Stimulated activated CD8-positive, alpha-beta memory T cell treated with anti-CD3 and anti-CD28 coated beads, Interleukin-12 subunit alpha, Interleukin-12 subunit beta, amount 100 ng/mL, for 1 hour (primary cell): ENCODE measurements at places on chromosomes 13 and 19.

DNA sequence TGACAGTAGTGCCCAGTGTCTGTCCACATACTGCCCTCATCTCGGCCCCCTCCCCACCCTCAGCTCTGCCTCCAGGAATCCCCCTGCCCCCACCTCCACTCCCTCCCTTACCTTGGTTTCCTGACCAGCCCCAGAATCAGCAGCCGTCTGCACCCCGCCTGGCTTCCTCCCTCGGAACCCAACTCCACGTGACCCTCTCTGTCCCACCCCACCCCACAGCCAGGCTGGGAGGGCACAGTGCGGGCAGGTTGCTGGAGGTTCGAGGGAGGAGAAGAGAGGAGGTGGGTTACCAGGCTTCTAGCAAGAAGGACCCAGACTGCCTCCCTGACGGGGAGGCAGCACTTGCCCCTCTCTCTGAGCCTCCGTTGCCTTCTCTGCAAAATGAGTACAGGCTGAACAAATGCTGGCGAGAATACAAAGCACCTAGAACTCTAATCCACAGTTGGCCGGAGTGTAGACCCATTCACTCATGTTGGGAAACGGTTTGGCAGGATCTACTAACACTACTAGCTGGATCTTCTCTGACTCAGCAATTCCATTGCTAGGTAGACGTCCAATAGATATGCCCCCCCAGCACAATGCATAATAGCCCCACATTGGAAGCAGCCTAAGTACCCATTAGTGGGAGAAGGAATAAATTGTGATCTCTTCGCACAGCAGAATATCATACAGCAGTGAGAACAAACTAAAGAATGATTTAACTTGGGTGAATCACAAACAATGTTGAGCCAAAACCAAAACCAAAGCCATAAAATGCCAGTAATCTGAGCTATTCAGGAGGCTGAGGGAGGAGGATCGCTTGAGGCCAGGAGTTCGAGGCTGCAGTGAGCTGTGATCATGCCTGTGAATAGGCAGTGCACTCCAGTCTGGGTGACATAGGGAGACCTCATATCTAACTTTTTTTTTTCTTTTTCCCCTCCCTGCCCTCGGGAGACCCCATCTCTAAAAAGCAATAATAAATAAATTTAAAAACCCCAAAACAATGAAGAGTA is at the start of gene RASAL3:
Gene RASAL3, minus strand, starts transcription at position 151 of the 992 bp plus-strand sequence. CDS start 186 bp downstream, outside the sequence.
- peak; percentile 59 for DNase-seq

GRCh38 chr19:33461256-33462111 is 60.1 kb downstream of the PEPD start:
- no peak for DNase-seq

GRCh38 chr13:102977471-102977870 is 88.7 kb downstream of the SLC10A2 start:
- DNase-seq = no peak

- DNase-seq = no peak
Measured at GRCh38 chr13:90237852-90238251, 1109.6 kb upstream of the MIR17HG start.
